A549 treated with DMSO at 1 μM for 4 hours (cell line): ENCODE measurements at places on chromosomes 7 and 10. TPM values are rescaled to one million over a fixed set of nuclear protein-coding genes. Genes with fewer than 3 reads are reported as not detected.

IQUB gene
- total RNA-seq = 0.07 to 0.13 TPM (median 0.07 TPM) in 3 of 5 replicates, not detected in the others

PLCE1 gene
- 4.9 to 7.0 TPM (median 6.3 TPM) in 5 replicates for total RNA-seq

UPK3BL2 gene
- 1.1 to 3.8 TPM (median 3.1 TPM) in 5 replicates for total RNA-seq

OR2A42 gene
- total RNA-seq = not detected in 5 replicates

PLAC9 gene
- 0.28 TPM in 1 of 5 replicates, not detected in the others for total RNA-seq

DPP6 gene
- not detected in 5 replicates for total RNA-seq

NPSR1 gene
- total RNA-seq = not detected in 5 replicates

KCNMA1 gene
- 42.4 to 95.9 TPM (median 75.8 TPM) in 5 replicates for total RNA-seq

FFAR4 gene
- total RNA-seq = 0.17 to 0.31 TPM (median 0.21 TPM) in 5 replicates

EPHB6 gene
- 0.26 to 0.83 TPM (median 0.79 TPM) in 5 replicates for total RNA-seq

HIP1 gene
- total RNA-seq = 17.6 to 21.7 TPM (median 19.2 TPM) in 5 replicates

PVRIG gene
- total RNA-seq = not detected in 5 replicates

AGAP4 gene
- 5.8 to 8.0 TPM (median 7.5 TPM) in 5 replicates for total RNA-seq

FRAT1 gene
- 0.78 to 2.2 TPM (median 1.7 TPM) in 5 replicates for total RNA-seq

CACNA2D1 gene
- 5.4 to 12.3 TPM (median 11.0 TPM) in 5 replicates for total RNA-seq

GNGT1 gene
- total RNA-seq = 0.09 TPM in 1 of 5 replicates, not detected in the others

ADK gene
- 32.0 to 38.3 TPM (median 34.7 TPM) in 5 replicates for total RNA-seq

MRLN gene
- not detected in 5 replicates for total RNA-seq

OR6B1 gene
- not detected in 5 replicates for total RNA-seq

TMEM26 gene
- 0.06 to 0.43 TPM (median 0.20 TPM) in 5 replicates for total RNA-seq

TUBB8 gene
- 0.11 TPM in 1 of 5 replicates, not detected in the others for total RNA-seq

SLC16A9 gene
- 0.07 to 0.17 TPM (median 0.14 TPM) in 5 replicates for total RNA-seq

SLC39A12 gene
- not detected in 5 replicates for total RNA-seq

SP4 gene
- total RNA-seq = 0.90 to 2.1 TPM (median 1.6 TPM) in 5 replicates

ANXA8L1 gene
- 87.4 to 123 TPM (median 98.7 TPM) in 5 replicates for total RNA-seq

NUTM2B gene
- 0.22 to 0.50 TPM (median 0.31 TPM) in 5 replicates for total RNA-seq

HTRA1 gene
- total RNA-seq = 48.8 to 64.7 TPM (median 56.3 TPM) in 5 replicates

FAM241B gene
- total RNA-seq = 17.7 to 20.2 TPM (median 19.0 TPM) in 5 replicates

PRLHR gene
- not detected in 5 replicates for total RNA-seq

GLCCI1 gene
- 1.2 to 1.8 TPM (median 1.4 TPM) in 5 replicates for total RNA-seq

WDR37 gene
- 7.7 to 9.0 TPM (median 7.9 TPM) in 5 replicates for total RNA-seq
